NCI-H1092 (cell line): ENCODE measurements at places on chromosomes 4 and X.

GRCh38 chr4:139450586-139450985 lies 3.3 kb upstream of the RAB33B start:
- no peak for DNase-seq

DNA sequence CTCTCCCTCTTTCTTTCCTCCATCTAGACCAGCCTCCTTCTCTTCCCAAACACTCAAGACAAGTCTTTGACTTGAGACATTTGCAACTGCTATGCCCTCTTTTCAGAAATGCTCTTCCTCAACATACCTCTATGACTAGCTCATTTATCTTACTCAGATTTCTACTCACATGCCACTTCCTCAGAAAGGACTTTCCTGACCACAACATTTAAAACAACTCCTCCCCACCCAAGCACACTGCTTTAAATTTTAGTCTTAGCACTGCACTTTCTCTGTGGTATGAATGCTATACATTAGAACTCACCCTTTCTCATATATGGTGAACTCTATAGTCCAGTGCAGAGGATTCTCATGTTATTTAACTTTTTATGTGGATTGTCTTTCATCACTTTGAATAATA lies 28.4 kb upstream of the SULT1E1 start:
- DNase-seq: no peak

GRCh38 chr4:2036866-2037265 lies 22.3 kb upstream of the NAT8L start:
- DNase-seq: no peak

DNA sequence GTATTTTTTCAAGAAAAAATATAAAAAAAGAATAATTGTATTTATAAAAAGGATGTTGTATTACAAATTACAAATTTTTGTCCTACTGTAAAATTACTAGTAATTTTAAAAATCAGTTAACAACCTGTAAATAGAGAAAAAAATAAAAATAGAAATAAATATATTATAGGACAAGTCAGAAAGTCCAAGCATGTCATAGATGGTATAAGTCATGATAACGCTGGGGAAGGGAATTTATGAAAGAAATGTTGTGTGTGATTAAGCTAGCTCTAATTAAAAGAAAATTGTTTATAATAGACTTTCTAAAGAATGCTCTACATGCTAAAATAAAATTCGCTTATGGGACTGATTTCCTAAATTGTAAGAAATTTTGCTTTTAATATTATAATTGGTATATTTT lies 2329.9 kb downstream of the ARAP2 start:
- DNase-seq: no peak

- DNase-seq: no peak
Observed at GRCh38 chrX:26778320-26778888, 562.4 kb downstream of the MAGEB5 start.

DNA sequence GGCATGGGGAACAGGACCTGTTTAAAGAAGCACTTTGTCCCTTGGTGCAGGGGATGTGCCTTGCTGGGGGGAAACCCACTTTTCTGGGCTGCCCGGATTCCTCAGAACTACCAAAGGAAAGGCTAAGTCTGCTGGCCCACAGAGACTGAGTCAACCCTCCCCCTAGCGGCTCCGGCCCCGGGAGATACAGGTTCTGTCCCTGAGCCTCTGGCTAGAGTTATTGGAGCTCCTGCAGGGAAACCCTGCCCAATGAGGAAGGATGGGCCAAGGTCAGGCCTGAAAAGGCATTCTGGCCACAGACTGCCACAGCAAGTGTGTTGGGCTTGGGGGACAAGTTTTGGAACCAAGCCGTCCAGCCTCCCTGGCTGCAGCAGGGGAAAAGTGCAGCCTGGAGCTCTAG lies 490.9 kb upstream of the ACTRT1 start:
- no peak for DNase-seq

DNA sequence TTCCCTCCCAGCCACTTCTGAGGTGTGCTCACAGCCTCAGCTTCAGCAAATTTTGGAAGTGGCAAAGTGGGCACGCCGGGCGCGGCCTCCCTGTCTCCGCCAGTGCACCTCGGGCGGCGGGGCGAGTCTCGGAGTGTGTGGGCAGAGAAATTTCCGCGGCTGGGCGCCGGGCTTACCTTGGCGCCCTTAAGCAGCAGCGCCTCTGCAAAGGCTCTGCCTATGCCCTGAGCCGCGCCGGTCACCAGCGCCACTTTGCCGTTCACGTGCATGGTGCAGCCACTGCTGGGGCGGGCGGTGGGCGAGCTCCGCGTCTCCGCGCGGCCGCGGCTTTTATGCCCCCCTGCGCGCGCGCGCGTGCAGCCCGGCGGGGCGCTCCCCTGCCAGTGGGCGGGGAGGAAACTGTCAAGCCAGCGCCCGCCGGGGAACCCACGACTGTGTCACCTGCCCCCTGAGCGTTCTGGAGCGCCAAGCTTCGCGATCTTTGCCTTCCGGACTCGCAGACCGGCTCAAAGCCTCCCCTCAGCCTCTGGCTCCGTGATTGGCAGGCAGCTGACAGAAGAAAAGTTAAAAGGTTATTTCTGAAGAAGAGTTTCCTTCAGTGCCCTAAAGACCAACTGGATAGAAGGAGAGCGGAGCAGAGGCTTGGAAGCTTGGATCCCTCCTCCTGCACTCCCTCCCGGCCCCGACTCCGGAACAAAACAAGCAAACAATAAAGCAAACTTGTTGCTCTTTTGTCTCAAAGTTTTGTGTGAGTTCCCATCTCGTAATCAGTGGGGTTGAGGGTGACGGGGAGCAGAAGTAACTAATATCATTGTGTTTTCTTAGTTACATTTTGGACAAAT lies at the start of gene HPGD:
Gene HPGD, minus strand, starts transcription at position 306 of the 842 bp plus-strand sequence. Its CDS starts 37 bp downstream, at position 269.
- DNase-seq: no peak

- no peak for DNase-seq
Observed at GRCh38 chr4:185682236-185682635, 129.8 kb downstream of the SORBS2 start.

- no peak for DNase-seq
Observed at GRCh38 chr4:38007645-38008044, 47.4 kb downstream of the PTTG2 start.

DNA sequence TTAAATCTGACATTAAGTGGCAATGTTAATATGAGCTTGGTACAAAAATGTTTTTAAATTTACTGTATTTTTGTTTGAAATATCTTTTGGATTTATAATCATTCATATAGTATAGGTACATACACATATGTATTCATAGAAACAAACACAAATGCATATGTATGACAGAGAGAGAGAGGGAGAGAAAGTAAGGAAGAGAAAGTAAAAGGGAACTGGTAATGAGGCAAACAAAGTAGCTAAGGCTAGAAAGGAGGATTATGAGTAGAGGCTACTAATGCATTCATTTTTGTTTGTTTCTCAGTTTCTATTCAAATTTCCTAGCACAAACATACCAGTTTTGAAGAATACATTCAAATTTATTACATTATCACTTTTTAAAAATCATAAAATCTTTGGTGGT lies 132.4 kb downstream of the GLRA3 start:
- no peak for DNase-seq

- DNase-seq: no peak
Observed at GRCh38 chrX:10922159-10922558, 189.0 kb upstream of the HCCS start.

DNA sequence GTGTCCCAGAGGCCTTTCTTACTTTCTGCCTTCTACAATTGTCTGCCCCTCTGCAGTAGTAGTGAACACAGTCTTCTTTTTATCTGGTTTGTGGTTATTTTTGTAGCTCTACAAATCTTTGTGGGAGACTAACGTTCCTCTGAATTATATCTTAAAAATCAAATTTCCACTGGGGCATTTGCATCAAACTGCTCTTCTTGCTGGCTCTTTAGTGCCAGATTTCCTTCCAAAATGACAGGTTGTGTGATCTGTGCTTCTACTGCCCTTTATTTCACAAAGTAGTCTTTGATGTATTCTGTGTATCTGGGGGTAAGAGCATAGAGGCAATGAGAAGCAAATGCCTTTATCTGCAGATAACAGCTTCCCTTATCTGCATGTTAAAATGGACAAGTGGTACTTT lies 34.5 kb downstream of the TSPAN7 start:
- DNase-seq: no peak

DNA sequence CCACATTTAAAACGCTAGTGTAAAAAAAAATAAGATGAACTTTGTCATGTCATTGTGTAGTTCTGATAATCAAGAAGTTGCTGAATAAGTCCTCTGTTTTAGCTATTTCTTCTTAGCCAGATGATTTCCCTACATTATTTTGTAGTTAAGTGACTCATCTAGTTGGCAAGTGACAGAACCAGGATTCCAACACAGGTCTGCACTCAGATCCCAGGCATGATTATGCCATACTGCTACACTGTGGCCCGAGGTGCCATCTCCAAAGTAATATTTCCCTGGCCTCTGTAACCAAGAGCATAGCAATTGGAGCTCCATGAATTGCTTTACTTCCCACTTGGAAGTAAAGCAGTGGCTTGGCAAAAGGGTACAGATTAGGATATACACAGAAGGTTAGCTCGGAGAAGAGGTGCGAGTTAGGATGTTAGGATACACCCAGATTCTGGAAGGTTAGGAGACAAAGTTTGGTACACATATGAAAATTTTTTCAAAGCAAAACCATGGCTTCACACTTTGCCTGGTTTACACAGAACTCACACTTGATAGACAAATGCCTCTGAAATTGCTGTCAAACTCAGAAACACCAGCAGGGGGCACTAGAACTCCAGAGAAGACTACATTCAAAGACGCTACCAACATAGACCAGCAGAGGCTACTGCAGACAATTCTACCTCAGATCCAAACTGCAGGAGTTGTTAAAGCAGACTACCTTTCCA lies 41.4 kb downstream of the SRPX2 start:
- DNase-seq: peak; percentile 70

DNA sequence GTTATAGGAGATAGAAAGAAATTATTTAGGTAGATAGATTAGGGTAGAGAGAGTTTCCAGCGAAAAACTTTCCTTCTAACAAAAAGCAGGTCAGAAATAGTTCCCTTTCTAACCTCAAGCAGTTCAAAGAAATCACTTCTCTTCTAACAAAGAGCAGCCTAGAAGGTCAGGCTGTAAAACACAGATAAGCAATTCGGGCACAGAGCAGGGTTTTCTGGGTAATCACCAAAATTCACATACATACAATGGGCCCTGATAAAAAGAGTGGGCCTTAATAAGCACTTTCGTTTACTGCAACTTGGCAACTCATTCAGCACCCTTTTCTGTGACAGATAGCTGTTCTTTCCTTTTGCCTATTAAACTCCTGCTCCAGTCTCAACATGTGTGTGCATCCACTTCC lies 13.4 kb upstream of the NAF1 start:
- DNase-seq: no peak

DNA sequence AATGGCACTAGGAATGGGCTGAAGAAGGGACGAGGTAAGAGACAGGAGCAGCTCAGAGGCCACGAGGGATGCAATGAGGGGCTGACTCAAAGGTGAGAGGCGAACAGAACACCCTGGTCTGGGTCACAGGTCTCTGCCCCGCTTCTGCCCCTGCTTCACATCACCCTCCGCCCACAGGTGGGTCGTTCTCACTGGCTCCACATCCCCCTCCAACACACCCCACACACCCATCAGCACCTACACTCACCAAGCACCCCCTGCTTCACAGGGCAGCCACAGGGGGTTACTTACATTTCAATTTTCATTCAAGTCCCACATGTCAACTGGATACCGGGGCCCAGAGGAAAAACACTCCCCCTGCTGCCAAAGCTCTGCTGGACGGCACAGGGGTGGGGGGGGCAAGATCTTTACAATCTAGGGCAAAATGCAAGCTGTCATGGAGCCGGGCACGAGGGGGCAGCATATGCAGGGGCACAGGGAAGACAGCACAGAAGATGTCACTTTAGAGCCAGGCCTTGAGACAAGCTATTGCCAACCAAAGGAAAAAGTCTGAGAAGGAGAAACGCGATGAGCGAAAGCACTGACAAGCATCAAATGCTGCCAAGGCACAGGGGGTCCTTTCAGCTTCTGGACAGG lies 94.0 kb downstream of the AFAP1 start:
- DNase-seq: no peak

GRCh38 chr4:124686279-124686678 lies 26.3 kb downstream of the ANKRD50 start:
- DNase-seq: no peak

DNA sequence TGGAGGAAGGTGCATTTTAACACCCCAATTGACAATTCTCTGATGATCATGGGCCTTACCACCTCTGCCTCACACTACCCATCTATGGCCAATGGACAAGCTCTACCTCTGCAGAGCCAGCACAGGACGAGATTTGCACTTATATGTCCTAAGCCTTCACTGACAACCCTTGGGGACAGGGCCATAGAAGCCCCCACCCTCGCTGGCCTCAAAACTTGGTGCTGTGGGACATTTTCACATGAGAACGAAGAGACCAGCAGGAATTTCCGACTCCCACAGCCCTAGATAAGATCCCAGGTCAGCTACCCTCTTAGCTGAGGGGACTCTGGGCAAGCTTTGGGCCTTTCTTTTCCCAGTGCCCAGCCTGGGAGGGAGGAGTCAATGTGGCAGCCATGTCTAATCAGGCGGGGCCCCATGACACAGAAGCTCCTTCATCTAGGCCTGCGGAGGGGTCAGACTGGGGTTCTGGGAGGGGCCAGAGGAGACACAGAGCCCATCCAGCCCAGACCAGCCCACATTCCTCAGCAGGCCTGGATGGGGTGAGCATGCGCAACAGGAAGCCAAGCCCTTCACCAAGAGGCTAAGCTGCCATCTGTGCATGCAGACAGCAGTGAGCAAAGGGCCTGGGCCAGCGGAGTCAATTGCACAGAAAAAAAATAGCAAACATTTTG lies 12.1 kb downstream of the PJA1 start:
- DNase-seq: no peak

- DNase-seq: no peak
Observed at GRCh38 chr4:7687006-7687405, 252.3 kb upstream of the PSAPL1 start.

- DNase-seq: no peak
Observed at GRCh38 chrX:110056419-110056818, 53.5 kb downstream of the TMEM164 start.

- no peak for DNase-seq
Observed at GRCh38 chr4:171718069-171718468, 95.1 kb upstream of the GALNTL6 start.

DNA sequence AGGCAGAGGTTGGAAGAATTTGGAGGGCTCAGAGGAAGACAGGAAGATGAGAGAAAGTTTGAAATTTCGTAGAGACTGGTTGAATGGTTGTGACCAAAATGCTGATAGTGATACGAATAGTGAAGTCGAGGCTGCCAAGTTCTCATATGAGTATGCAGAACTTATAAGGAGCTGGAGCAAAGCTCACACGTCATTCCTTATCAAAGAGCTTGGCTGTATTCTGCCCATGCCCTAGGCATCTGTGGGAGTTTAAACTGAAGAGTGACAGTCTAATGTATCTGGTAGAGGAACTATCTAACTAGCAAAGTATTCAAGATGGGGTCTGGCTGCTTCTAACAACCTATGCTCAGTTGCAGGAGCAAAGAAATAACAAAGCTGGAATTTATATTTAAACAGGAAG lies 102.1 kb downstream of the PCDH18 start:
- no peak for DNase-seq

DNA sequence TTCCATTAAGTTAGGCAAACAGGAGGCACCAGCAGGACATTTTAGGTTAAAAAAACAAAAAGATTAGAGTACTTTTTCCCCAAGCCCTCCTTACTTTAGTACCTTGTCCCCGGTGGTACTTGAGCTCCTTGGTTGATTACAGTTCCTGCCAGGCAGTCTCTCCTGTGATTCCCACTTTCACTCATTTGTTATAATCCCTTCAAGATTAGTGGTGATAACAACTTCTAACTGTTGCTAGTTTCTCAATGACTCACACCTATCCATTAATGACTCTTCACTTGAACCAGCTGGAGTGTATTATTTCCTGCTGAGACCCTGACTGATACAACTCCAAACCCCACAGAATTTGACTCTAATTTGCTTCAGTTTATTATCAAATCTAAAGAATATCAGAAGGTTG lies 765.0 kb upstream of the DIAPH2 start:
- DNase-seq: no peak
